ENCODE measurements at places on chromosomes 4 and X.
A peak's percentile ranks its signal among the peaks of the same experiment; 100 is the strongest.

DNA sequence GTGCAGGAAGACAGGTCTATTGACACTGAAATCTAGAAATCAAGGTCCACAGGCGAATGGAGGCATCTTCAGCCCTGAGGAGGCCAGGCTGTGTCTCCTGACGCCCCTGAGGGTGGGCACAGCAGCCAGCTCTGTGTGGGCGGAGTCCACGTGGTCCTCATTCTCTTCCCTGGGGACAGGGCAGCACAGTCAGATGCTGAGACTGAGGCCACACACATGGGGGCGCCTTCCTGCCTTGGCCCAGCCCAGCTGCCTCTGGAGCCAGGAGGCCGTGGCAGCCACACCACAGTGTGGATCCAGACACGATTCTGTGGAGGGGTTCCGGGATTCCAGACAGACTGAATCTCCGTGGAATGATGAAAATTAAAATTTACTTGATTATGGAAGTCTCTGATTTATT is 20.8 kb downstream of the FGFR3 start:
- DNase-seq: no peak

DNA sequence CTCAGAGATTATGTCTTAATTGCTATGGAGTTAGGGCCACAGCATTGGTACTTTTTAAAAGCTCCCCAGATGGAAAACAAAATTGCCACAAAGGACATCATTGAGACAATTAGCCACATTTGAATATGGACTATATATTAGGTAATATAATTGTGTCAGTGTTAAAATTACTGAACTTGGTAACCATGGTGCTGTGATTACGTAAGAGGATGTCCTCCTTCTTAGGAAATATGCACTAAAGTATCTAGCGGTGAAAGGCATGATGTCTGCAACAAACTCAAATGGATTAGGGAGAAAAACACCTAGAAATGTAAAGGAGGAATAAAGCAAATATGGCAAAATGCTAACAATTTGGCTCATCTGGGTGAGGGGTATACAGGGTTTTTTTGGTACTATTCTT is 89.9 kb upstream of the PAK3 start:
- DNase-seq: no peak

- no peak for DNase-seq
Measured at GRCh38 chrX:48700246-48700645, 3.7 kb downstream of the SUV39H1 start.

DNA sequence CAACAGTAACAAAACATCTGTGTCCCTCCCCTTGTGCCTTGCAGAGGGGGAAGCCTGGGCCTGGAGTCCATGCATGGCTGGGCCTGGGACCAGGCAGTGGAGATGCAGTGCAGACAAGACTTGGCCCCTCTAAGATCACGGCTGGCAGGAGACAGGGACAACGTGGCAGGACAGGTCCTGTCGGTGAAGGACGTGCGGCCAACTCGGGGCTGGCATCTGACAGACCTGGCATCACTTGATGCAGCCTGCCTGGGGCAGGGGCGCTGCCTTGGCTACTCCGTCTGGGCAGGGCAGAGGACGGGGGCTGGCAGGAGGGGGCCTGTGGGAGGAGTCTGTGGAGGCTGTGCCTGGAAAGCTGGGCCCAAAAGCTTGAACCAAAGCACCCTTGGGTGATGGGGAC is 112.1 kb downstream of the CPZ start:
- no peak for DNase-seq

DNA sequence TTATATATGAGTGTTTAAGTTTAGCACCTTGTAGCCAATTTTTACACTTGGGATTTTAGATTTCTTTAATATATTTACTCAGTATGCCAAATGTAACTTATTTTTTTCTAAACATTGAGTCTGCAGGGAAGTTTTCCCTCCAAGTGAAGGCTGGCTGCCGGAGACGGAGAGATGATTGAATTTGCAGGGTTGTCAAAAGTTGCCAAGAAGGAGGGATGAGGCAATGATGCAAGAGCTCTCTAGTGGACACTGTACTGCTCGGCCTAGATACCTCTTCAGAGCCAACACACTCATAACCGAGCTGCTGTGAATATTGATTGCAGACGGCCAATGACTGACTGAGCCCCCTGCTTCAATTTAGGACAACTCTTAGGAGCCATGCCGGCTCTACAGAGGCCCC is 318.6 kb upstream of the CASK start:
- no peak for DNase-seq

GRCh38 chrX:18994713-18995112 is 10.8 kb upstream of the PHKA2 start:
- DNase-seq: no peak

- no peak for DNase-seq
Measured at GRCh38 chrX:117989512-117989911, 127.1 kb downstream of the KLHL13 start.

DNA sequence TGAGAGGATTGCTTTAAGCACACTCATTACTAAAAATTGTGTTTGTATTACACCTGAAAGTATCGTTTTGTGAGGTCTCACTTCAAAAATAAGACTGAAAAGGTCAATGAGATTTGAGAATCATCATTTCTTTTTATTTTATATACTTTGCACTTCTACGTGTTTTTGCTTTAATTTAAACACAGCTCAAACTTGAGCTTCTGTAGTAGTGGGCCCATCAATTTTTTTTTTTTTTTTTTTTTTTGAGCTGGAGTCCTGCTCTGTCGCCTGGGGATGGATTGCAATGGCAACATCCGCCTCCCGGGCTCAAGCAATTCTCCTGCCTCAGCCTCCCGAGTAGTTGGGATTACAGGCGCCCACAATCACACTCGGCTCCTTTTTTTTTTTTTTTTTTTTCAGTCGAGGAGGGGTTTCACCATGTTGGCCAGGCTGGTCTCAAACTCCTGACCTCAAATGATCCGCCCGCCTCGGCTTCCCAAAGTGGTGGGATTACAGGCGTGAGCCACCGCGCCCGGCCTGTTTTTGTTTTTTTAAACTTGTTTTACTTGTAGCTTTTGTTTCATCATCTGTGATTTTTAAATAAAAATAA is 1.5 kb downstream of the GSTCD start:
- no peak for DNase-seq

GRCh38 chrX:16081357-16081756 is 42.0 kb upstream of the GRPR start:
- no peak for DNase-seq

- no peak for DNase-seq
Measured at GRCh38 chrX:131764216-131764615, 220.3 kb downstream of the OR13H1 start.

DNA sequence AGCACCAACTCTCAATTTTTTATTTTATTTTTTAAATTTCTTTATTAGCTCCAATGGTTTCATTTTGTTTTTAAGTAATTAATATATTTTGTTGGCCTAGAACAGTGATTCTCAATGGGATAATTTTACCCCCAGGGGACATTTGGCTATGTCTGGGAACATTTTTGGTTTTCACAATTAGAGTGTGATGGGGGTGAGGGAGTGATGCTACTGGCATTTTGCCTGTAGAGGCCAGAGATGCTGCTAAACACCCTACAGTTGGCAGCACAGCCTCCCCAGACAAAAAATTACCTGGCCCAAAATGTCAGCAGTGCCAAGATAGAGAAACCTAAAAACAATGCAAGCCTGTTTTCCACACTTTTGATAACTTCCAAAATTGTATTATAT is 64.6 kb downstream of the HHIP start:
- DNase-seq: no peak

GRCh38 chr4:157840034-157840433 is 332.8 kb downstream of the GASK1B start:
- DNase-seq: no peak

GRCh38 chr4:93776386-93777080 is 52.0 kb upstream of the ATOH1 start:
- no peak for DNase-seq

DNA sequence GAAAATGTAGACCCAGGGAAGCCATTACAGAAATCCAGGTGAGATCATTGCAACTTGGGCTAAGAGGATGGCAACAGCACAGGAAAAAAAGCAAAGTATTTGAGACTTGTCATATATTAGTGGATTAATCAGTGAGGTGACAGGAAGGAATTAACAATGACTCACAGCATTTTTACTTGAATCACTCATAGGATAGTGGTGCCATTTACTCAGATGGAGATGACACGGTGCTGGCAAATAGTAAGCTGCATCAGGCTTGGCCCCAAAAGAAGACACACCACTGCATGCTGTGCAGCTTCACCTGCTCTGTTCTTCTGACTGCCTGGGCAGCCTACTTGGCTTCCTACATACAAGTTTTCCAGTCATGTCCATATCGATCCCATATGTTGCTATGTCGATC is 144.8 kb downstream of the FRYL start:
- DNase-seq: peak; percentile 9

DNA sequence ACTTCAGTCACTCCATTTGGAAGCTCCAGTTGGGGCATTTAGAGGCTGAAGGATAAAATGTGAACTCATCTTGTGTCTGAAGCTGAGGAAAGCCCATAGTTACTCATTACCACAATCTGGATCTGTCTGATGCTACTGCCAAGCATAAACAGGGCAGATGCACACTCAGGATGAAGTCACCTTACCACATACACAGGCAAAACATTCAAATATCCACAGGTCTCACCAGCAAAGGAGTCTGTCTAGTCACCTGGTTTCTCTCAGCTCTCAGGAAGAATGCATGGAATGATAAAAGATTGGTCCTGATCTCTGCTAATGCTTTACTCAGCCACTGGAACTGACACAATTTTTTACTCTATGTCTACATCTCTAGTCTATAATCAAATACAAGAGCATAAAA is 13.0 kb upstream of the ODAPH start:
- no peak for DNase-seq

GRCh38 chr4:78414116-78414515 is 137.5 kb upstream of the ANXA3 start:
- DNase-seq: no peak
